Right kidney (tissue), 9 donors: ENCODE measurements at places on chromosomes 11 and 22.

DNA sequence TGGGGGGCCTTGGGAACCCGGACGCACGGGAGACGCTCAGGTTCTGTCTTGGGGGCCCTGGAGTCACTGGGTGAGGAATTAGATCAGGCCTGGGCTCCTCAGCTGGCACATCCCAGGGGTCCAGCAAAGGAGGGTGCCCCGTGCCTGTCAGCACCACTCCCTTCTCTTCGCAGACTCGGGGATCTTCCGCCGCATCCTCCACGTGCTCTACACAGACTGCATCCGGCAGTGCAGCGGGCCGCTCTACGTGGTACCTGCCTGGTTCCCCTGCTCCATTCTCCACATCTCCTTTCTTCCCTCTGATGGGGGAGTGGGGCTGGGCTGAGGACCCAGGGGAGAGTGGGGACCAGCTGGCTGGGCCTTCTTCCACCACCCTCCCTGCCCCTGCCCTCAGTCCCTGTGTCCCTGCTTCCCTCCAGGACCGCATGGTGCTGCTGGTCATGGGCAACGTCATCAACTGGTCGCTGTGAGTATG, 6.7 kb upstream of the TAGLN start:
- DNase-seq = no peak

GRCh38 chr11:25587496-25587895, 744.4 kb upstream of the ANO3 start:
- no peak for DNase-seq

DNA sequence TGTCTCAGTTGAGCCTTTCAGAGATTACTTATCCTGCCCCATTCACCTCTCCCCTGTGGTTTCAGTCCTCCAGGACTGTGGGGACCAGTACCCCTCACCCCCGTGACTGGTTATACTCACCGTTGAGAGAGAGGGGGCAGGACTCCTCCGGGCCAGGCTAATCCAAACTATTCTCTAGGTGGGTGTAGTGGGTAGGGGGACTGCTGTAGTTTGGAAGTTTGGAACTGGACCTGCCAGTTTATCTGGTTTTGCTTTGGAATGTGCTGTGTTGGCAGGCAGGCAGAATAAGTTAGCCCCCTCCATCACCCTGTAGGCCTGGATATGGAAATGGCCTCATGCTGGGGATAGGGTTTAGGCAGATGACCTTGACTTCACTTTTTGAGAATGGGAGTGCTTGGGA, 13.5 kb downstream of the TEAD1 start:
- DNase-seq = peak; percentile 40

- DNase-seq = no peak
Measured at GRCh38 chr11:57775491-57775890, 13.9 kb downstream of the CTNND1 start.

- no peak for DNase-seq
Measured at GRCh38 chr11:73465023-73465675, 89.0 kb downstream of the RELT start.

DNA sequence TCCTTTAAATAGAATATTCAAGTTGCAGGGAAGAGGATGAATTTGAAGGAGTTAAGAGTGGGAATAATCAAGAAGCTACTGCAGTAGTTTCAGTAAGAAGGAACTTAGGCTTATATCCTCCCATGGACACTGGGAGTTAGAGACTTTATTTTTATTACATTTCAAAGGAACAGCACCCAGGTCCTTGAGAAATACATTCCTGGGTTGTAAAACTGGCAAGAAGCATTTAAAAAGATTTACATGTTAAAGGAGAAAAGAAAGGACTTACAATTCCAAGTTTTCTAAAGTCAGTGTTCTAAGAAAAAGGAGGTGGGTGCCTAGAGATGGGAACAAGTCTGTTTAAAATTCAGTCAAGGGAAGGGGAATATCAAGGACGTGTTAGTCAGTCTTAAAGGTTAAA, 306.9 kb downstream of the JRKL start:
- DNase-seq = no peak

DNA sequence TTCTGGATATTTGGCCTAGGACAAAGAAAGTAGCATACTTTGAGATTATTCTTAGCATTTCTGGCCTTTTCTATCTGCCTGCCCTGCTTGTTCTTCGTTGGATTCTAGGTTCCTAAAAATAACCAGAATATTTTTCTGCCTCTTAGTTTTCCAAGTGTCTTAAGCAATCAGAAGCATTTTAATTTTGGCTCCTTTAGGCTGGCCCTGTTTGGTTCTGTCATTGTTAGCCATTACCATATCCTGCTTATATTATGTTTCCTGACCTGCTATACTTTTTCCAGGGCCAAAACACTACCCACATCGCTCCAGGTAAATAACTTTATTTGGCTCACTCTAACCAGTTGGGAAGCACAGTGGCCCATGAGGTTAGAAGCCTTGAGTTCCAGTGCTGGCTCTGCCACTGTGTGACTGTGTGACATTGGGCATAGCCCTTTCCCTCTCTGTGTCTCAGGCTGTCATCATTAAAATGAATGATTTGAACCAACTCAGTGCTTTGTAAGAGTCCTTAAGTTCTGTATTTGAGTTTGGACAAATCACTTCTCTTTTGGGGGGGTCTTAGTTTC, 91.1 kb downstream of the STIM1 start:
- no peak for DNase-seq

- DNase-seq = peak; percentile 57
Measured at GRCh38 chr11:57646799-57647303, 2.9 kb downstream of the YPEL4 start.

- DNase-seq = no peak
Measured at GRCh38 chr11:132772703-132773545, 759.4 kb downstream of the OPCML start.

GRCh38 chr11:15541079-15541478, 426.4 kb downstream of the INSC start:
- no peak for DNase-seq

GRCh38 chr22:29224121-29224858, 18.6 kb downstream of the EMID1 start:
- no peak for DNase-seq

DNA sequence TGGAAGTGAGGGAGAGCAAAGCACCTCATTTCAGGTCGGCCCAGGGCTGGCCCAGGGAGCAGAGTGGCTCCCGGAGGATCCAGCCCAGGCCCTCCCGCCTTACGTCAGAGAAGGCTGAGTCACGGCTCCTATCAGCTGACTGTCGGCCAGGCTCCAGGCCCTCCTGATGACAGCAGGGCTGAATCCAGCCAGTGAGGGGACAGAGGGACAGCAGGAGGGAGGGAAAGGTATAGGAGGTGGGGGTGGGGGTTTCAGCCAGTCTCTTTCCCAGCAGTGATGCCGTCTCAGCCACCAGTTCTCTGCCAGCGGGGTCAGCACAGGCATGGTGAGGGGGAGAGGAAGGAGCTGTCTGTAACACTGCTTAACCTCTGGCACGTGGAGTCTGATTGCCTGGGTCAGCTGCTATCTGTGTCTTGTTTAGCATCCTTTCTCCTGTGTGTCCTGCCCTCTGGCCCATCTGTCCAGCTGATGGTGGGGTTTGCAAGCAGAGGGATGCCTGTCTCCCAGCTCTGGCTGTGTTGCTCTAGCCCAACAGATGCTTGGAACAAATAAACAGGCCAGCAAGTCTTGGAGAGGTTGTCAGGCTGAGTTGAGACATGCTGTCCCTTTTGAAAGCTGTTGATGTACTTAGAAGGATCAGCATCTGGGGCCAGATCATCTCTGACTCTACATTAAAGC, 74.0 kb downstream of the ADAMTS15 start:
- DNase-seq = no peak

GRCh38 chr11:92852229-92852628, 117.2 kb upstream of the MTNR1B start:
- DNase-seq = no peak

GRCh38 chr22:40757071-40757470, 62.1 kb downstream of the SLC25A17 start:
- DNase-seq = no peak

GRCh38 chr11:111795334-111795985, 29.3 kb upstream of the PPP2R1B start:
- no peak for DNase-seq

GRCh38 chr11:71284525-71285092, 32.2 kb upstream of the SHANK2 start:
- DNase-seq = no peak

GRCh38 chr11:71988050-71988449, 10.7 kb upstream of the IL18BP start:
- DNase-seq = no peak

DNA sequence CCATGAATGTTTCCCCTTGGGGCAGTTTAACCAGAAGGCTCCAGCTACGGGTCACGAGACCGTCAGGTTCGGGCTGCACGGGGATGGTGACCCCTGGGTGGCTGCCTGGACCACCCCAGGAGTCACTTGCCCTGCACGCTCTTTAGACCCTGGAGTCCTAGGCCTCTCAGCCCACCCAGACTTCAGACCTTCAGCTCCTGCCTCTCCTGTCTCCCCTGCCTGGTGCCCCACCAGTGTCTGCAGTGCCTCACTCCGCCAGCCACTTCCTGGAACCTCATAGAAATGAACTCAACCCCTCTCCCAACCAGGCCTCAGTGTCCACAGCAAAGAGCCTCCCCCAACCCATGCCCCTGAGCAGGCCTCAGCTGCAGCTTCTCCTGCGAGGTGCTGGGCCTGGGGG, 12.5 kb upstream of the MS4A10 start:
- no peak for DNase-seq

- DNase-seq = peak; percentile 67
Measured at GRCh38 chr22:46107089-46107664, 43.1 kb upstream of the PPARA start.

- no peak for DNase-seq
Measured at GRCh38 chr11:134558258-134558835, 146.3 kb upstream of the B3GAT1 start.

GRCh38 chr11:30488304-30488998, 97.7 kb downstream of the MPPED2 start:
- DNase-seq = peak; percentile 41

- DNase-seq = no peak
Measured at GRCh38 chr11:2321311-2321683, 19.5 kb downstream of the TSPAN32 start.

GRCh38 chr11:44016546-44017442, 31.0 kb upstream of the ACCSL start:
- no peak for DNase-seq

DNA sequence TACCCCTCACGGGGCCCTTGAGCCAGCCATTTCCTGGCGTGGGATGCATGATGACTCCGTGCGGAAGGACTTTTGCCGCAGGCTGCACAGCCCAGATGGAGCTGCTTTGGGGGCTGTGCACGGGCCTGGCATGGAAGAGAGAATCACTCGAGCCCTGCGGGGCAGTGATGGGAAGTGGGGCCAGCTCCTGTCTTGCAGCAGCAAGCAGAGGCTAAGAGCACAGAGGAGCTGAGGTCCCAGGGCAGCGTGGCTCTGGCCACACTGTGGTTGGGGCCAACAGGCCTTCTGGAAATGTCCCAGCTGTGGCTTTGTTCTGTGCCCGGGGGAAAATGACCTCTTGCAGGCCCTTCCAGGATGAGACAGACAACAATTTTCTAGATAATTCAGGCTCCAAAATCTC, 92.7 kb upstream of the TIMP3 start:
- no peak for DNase-seq

GRCh38 chr11:65546217-65546958, 11.8 kb downstream of the LTBP3 start:
- peak; percentile 79 for DNase-seq

- no peak for DNase-seq
Measured at GRCh38 chr11:10891151-10891720, 33.4 kb upstream of the ZBED5 start.

DNA sequence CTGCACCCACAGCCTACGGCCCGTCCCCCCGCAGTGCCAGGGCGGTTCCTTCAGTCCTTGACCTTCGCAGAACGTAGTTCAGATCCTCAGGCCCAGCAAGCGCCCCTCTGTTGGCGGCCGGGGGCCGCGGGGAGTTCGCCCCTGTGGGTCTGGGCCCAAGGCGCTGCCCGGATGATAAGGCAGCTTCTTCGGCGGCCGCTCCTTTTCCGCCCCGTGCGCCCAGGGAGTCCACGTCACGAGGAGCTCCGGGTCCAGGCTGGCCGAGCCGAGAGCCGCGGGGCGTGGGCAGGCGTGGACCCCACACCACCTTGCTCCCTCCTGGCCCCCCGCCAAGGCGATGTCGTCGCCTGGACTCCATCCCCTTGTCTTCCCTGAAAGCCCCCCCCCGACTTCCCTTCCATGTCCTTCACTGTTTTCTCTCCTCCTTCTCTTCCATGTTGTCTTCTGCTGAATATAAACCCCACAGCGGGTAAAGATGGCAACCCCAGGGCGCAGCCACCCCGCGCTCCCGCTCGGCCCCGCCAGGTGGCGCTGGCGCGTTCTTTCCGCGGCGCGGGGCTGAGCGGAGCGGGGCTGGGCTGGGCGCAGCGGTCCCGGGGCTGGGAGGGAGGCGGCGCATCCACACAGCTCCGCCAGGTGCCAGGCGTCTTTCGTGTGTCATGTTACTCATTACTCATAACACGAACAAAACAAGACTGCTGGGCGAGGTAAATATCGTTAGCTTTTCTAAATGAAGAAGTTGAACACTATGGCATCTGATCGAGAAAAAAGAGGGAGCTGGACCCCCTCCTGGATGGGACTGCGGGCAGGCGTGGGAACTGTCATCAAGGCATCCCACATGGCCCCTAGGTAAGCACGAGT, 321.0 kb downstream of the NTM start:
- peak; percentile 62 for DNase-seq
